ENCODE measurements at places on chromosomes 5 and 9. TPM values are rescaled to one million over a fixed set of nuclear protein-coding genes. Genes with fewer than 3 reads are reported as not detected.

DNA sequence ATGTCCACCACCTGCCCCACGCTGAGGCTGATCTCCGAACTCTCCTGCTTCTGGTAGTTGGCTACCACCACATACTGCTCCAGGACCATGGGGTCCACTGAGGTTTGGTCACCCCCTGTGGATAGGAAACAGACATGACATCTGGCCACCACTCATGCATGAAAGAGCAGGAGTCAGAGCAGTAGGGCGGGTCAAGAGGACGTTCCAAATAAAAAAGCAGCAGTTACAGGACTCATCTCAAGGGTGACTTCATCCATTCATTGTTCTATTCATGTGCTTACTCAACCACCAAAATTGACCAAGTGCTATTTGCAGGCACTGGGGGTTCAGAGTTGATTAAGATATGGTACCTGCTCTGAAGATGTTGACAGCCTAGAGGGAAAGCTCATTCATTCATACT is 79.2 kb upstream of the UBTD2 start:
- DNase-seq, result no peak

DNA sequence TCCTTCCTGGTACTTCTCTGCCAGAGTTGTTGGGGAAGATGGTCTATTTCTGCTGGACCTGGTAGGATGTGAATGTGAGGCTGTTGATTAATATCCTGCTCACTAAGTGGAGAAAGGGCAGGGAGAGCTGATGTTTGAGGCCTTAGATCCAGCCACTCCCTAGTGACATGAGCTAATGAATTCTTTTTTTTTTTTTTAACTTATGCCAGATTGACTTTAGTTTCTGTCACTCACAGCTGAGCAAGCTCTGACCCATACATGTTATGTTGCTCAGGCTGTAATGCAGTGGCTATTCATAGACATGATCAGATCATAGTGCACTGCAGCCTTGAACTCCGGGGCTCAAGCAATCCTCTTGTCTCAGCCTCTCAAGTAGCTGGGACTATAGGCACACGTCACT is 75.1 kb upstream of the SPRY4 start:
- no peak for DNase-seq

GRCh38 chr9:120904978-120905301 is 21.7 kb downstream of the TRAF1 start:
- DNase-seq, result no peak

DNA sequence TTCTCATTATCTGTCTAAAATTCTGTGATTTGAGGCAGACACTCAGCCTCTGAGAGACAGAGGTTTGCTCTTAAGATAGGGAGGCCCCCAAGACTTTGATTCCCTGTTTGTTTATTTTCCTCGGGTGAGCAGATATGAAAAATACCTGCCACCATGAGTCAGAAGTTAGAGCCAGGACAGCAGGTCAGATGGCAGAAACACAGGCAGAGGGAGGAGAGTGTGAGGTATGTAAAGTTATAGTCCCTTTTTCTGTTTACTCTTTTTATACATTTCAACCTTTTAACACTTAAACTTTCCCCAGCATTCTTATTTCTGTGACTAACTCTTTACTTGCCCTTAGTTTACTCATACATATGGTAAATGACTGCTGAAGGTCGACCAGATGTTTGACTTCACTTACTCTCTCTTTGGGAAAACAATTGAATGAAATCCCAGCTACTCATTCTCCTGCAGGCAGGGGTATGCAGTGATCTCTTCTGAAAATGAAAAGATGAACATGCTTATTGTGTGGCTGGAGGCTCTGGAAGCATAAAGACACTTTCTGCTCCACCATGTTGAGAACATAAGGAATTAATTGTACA is 383.8 kb downstream of the NTRK2 start:
- DNase-seq, result no peak

DNA sequence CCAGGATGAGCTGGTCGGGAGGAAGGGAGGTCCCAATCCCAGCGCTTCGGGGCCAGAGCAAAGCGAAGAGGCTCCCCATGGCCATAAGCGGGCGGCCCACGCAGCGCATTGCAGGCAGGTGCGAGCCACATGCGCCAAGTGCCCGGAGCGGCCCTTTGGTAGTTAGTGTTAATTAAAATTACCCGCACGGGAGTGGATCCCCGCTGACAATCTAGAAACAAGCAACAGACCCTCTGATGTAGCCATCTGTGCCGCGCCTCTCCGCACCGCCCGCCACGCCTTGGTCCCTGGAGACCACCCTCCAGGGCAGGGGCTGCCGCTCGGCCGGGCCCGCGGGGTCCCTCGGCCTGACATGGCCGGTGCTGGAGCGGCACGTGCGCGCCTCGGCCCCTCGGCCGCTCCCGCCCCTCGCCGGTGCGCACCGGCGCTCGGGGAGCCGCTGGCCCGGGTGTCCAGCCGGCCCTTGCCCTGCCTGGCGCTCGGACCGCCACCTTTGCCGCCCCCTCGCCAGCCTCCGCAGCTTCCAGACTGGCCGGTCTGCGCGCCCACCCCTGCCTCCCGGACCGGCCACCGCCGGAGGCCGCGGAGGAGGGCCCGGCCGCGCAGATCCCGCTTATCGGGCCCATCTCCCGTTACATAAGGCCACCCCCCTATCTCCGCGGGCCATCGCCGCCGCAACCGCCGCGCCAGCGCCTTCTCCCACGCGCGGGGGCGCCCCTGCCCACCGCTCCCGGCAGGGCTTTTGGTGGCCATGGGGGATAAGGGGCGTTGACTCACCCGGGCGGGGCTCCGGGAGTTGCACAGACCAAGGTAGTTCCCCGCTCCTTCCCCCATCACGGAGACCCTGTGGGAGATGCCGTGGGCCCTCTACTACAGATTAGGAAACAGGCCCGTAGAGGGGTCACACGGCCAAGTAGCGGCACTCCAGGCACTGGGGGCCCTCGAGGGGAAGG is 1.9 kb upstream of the IL13 start:
- no peak for DNase-seq

DNA sequence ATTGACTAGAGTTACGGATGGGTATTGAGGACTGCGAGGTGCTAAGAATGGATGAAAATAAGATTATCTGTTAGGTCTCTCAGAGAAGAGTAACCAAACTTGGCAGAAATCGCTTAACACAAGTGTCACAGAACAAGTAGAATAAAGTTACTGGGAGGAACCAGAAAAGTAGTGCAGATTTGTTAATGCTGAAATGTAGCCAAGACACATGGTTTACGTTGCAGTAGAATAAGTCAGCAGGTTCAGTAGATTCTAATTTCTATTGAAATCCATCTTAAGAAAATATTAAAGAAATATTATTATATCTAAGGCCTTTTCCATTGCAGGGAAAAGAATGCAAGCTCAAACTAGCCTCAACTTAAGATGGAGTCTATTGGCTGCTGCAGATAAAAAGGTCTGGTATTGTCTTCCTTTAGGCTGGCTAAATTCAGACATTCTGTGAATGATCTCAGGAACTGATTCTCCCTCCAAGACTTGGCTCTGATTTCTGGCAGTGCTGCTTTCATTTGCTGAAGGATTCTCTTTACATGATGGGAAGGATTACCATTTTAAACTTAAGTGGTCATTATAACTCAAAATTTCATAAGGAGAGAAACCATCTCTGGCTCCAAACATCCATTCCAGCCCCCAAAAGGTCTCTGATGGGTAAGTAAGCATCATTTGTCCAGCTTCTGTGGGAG is 314.9 kb downstream of the MARCHF11 start:
- no peak for DNase-seq

DNA sequence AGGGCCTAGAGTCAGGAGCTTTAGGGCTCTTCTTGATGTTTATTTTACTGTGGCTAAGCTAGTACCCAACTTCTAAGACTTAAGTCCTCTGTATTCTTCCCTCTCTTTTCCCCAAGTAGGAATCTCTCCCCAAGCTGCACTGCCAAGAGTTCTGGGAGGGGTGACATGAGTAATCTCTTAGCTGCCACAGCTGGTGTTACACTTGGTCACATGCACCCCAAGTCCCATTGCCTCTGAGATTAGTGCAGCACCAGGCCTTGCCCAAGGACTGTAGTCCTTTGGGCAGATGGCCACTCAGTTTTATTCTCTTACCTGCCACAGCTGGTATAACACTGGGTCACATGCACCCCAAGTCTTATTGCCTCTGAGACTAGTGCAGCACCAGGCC is 114.7 kb upstream of the RIOK2 start:
- DNase-seq, result no peak

- no peak for DNase-seq
These were observed 57.4 kb downstream of the PSMB7 start for GRCh38 chr9:124357721-124358361.

DNA sequence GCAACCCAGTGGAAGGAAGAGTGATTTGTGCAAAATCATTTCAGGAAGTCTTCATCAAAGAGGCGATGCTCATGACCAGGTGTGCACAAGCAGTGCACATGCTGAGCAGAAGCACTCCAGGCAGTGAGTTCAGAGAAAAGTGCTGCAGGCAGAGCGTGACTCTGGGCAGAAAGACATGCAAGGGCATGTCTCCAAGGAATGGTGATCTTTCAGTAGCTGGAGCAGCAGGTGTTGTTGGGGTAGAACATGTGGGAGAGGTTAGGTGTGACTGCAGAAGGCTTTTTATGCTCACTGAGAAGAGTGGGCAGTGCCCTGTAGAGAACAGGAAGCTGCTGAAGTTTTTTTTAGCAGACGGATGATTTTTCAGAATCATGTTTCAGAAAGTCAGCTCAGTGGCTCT is 545.4 kb upstream of the TLE4 start:
- no peak for DNase-seq

DNA sequence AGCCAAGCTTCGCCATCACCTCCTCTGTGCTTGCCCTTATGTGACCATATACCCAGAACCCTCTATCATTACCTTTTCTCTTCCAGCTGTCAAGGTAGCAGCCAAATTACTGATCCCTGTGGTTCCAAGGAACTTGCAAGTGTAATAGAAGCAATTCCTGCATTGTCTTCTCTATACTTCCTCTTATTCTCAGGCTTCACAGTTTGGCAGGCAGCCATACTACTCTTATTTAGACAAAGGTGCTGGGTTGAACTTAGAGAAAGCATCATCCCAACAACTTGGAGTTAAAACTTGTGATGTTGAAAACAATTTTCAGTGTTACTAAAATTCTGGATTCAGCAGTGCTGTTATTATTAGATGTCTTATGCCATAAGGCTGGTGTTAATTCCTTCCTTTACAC is 93.2 kb downstream of the NLN start:
- DNase-seq, result no peak

- no peak for DNase-seq
These were observed 209.8 kb downstream of the MCTP1 start for GRCh38 chr5:95075111-95075510.

GRCh38 chr5:132479111-132479951 is 11.2 kb downstream of the IRF1 start:
- DNase-seq, result no peak

DNA sequence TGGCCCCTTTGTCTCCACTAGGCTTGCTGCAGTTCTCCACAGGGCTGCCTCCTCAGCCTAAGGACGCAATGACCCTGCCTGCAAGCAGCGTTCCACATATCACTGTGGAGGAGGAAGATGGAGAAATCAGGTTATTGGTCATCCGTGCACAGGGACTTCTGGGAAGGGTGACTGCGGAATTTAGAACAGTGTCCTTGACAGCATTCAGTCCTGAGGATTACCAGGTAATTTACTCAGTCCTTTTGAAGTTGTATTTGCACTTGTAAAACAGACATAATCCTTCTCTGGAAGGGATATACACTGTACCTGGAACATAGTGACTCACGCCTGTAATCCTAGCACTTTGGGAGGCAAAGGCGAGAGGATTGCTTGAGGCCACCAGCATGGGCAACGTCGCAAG is 116.6 kb downstream of the ADGRV1 start:
- DNase-seq, result peak; percentile 66

DNA sequence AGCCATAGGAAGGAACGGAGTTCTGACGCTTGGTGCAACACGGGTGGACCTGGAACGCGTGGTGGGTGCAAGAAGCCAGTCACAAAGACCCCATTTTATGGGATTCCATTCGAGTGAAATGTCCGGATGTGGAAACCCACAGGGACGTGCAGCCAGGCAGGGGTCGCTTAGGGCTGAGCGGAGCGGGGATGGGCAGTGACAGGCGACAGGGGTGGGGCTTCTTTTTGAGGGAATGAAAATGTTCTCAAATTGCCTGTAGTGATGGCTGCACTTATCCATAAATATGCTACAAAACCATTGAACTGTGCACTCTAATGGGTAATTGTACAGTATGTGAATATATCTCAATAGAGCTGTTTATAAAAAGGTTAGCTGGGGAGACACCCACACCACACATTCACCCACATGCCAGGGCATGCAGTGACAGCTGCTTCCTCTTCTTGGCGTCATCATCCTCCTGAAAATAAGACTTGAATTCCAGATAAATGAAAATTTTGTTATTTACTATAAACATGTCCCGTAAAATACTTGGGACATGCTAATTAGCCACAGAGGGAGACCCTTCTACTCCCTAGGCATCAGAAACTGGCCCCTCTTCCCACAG is 71.3 kb upstream of the OLFM1 start:
- no peak for DNase-seq

DNA sequence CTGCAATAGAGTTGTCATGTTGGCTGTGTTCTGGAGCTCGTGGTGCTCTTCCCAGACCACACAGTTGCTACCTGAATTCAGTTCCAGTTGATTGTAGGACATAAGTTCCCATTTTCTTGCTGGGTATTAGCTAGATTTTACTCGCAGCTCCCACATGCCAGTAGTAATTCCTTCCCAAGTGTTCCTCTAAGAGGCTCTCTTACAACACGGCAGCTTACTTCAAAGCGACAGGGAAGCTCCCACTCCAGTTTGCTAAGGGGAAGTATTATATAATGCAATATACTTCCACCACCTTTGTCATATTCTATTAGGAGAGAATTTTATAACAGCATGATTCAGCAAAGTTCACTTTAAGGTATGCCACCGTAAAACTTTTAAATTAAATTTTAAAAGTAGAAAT is 623.0 kb downstream of the SLCO4C1 start:
- no peak for DNase-seq

GRCh38 chr9:1005043-1005667 is 28.7 kb downstream of the DMRT3 start:
- DNase-seq, result peak; percentile 47

DNA sequence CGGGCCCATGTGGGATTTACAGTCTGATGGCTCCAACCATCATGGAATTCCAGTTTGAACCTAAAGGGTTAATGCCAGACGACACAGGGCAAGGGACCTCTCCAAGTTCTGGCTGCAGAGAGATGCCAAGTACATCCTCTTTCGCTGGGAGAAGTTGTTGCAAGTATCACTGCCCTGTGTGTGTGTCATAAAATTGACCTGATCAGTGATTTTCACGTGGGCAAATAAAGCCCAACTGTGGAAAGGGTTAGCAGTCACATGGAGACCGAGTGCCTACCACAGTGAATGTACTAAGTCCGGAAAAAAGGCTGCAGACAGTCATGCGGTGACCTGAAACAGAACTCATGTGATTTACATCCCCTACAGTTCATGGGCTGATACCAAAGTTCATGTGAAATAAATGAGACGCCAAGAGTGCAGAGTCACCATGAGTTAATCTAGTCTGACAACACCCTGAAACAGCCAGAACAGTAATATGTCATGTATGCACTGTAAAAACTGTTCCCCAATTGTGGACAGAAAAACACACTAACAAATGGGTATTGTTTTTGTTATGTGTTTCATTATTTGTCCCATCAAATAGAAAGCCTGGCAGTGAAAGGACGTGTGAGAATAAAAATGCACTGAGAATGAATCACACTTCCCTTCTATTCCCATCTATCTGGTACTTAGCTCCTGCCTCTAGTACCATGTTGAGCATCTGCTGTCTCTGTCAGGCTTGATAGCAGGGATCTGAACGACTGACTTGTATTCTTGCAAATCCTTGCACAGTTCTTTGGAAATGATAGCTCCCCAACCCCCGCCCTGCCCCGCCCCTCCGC is 115.7 kb downstream of the SUSD1 start:
- DNase-seq, result peak; percentile 62

GFPT2 gene
- 0.10 TPM for total RNA-seq

PLAA gene
- 22.9 TPM for total RNA-seq

SLC25A2 gene
- 0.13 TPM for total RNA-seq

LRRC70 gene
- total RNA-seq, result 0.71 TPM

ECSCR gene
- not detected for total RNA-seq

SMC2 gene
- 66.8 TPM for total RNA-seq

SLC6A19 gene
- 0.02 TPM for total RNA-seq

All from HepG2 (cell line).